ENCODE measurements at places on chromosomes 4 and X.
A peak's percentile ranks its signal among the peaks of the same experiment; 100 is the strongest.

- DNase-seq, result no peak
Measured at GRCh38 chrX:1239681-1240142, 27.3 kb upstream of the CRLF2 start.

DNA sequence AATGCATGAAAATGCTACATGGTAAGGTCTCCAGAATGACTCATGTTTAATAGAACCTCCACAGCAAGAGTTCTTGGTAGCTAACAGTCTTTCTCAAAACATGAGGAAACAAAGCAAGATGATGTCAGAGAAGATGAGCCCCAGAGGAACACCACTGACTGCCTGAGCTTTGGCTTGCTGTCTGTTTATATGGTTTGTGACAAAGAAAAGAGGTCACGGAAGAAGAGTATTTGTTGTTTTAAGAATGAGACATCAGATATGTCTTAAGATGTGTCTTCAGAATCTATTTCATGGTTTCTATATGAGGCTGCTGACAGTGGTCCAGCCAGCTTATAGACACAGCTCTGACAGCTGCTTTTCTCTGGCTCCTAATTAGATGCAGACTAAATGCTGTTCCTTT is 18.8 kb upstream of the AREG start:
- peak; percentile 96 for DNase-seq

- no peak for DNase-seq
Measured at GRCh38 chr4:171590716-171591115, 222.5 kb upstream of the GALNTL6 start.

GRCh38 chr4:130074096-130074495 is 978.1 kb downstream of the C4orf33 start:
- DNase-seq, result no peak

DNA sequence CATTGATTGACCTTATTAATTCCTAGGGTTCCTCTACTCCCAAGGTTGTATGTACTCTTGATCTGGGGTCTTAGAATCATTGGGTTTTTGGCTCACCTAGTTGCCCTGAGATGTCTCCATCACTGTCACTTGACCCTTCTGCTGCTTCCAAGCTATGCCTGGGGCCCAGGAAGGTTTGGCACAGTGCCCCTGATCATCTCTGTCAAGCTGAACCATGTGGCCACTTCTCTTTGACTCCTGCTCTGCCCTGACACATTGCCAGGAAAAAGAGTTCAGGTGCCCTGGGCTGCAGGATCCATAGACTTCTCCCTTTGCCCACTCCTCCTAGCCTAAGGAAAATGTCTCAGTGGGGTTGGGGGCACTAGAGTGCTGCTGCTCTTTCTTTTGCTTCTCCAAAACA is 3.9 kb upstream of the CHST7 start:
- DNase-seq, result no peak

- peak; percentile 18 for DNase-seq
Measured at GRCh38 chrX:150897421-150898320, 797 bp downstream of the CD99L2 start.

DNA sequence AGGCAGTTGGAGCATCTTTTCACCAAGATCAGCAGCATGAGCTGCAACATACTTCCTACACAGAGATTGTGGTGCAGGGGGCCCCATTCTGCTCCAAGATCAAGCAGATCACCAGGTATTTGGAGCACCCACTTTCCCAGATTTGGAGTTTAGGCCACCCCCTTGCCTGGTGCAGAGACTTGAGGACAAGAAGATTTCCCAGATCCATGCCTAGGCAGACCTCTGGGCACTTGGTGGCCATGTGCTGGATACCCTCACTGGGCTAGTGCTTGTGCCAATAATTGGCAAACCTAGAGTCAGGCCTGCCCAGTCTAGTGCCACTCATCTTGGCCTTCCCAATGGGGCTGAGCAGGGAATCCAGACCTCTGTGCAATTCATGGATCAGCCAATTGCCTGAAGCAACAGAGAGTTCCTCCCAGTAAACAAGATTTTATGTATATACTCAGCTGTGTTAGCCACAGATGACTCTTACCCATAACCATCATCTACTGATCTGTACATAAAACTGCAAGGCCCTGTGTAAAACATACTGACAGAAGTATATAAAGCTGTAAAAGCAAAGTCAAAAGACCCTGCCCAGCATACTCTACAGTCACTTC is 228.4 kb upstream of the EMCN start:
- no peak for DNase-seq

GRCh38 chr4:170202721-170203120 is 113.0 kb upstream of the AADAT start:
- DNase-seq, result no peak
